Stimulated activated CD4-positive, alpha-beta T cell treated with anti-CD3 and anti-CD28 coated beads, Interleukin-12 subunit alpha, Interleukin-12 subunit beta, amount 100 ng/mL, for 48 hours (primary cell): ENCODE measurements at places on chromosomes 4 and X.

DNA sequence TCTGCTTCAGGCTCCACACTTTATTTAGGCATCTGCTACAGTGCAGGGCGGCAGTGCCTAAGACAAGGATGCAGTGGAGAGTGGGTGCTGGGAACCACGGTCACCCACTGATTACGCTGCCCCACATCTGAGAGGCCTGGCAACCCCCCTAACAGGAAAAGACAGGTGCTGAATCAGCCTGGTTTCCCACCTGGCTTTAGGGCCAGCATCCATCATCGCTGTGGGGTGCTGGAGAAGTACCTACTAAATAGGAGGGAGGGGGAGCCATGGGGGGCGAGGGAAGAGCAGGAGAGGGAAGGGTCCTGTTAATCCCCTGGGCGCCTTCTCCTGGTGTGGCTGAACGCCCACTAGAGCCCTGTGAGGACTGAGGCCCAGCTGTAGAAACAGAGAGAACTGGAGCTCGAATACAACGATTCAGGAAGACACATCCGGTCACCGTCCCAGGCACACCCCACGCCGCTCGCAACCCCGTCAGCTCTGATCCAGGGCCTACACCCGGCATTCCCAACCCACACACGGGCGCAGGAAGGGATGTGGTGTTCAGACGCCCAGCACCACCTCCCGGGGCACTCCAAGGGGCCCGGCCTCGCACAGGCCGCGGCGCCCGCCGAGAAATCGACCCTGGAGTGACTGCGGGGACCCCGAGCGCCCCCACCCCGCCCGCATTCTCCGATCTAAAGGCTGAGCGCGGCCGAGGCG, 554 bp downstream of the DCTD start:
- peak; percentile 8 for DNase-seq

GRCh38 chr4:53709693-53710092, 118.4 kb upstream of the LNX1 start:
- DNase-seq, result no peak

GRCh38 chr4:111037591-111038360, 414.9 kb upstream of the PITX2 start:
- DNase-seq, result no peak

DNA sequence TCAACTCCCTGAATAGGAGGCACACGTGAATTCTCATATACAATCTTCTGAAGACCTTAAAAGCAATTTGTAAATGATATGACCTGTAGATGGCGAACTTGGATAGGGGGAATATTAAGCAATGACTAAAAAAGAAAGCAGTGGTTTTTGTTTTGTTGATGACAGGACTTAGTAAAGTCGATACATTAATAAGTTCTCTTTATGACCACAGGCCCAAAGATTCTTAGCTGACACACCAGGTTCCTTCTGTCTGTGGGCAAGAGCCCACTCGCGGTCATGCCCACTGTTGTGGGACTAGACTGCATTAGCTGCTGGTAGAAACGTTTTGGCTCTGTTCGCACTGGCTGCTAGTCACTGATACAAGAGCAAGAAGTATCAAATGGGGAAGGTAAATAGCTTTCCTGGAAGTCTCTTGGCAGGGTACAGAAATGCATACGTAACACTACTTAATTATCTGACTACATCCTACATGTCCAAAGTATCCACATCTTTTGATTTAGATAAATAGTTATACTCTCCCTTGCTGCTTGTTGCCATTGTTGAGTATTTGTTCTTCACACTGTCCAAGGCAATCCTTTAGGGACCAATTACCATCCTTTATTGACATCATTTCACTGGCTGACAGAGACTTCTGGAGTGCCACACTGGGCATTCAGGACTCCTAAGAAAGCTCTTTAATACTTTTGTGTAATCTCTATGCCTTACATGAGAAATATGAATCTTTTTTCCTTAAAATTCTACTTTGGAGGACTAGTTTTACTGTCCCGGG, 31.0 kb downstream of the ALPK1 start:
- no peak for DNase-seq

DNA sequence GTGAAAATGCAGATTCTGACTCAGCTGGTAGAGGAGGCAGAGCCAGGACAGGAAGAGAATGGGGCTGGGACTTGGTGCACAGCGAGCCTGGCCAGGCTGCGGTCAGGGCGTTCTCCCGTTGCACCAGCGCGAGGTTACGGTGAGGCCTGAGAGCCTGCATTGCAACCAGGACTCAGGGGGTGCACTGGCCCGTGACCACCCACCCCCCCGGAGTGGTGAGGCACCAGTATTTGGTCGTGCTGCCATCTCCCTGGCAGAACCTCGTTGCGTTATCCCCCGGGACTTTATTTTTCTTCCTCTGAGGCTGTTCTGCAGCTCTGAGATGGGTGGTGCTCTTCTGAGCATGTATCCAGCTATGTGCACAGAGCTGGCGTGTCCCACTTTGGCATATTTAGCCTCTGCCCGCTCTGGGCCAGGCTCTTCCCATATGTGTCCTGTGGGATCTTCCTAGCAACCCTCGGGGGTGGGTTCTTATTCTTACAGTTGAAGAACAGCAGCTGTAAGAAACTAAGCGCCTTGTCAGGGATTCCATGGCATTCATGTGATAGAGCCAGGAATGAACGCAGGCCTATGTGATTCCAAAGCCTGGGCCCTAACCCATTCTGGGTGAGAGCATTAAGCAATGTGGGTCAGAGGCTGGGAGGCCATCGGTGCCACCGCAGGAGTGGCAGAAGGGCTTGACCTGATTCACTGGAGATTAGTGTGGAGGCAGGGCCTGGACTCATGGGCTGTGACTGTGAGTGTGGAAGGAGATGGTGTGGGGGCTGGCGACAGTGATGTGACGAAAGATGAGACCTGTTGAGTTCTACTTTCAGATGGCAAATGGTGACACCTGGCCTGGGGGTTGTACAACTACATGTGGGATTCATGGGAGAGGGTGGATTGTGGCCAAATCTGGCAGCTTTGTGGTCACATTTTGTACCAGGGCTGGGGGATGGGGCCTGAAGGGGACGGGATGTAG, 3.1 kb downstream of the TADA2B start:
- DNase-seq, result no peak

DNA sequence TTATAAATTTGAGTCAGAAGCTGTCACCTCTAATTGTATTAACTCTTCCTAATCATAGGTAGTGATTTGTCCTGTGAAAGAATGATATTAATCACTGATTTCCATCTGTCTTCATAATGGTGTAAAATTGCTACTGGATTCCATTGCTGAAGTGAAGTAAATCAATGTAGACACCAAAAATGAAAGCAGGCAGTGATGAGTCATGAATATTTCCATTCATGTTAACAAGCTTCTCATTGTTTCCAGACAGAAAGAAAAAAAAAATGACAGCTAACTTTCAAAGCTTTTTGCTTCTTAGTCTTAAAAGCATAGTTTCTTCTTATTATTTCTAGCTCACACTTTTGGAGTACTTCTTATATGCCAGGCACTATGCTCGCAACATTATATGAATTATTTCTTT, 21.5 kb downstream of the FAM114A1 start:
- DNase-seq, result no peak

- DNase-seq, result no peak
Measured at GRCh38 chr4:140256335-140256734, 102.4 kb upstream of the MAML3 start.
